ENCODE measurements at places on chromosomes 7 and 10.

GRCh38 chr7:50836646-50837045 is 54.0 kb upstream of the GRB10 start:
- no peak for DNase-seq

GRCh38 chr10:71940752-71941151 is 23.4 kb upstream of the CHST3 start:
- DNase-seq: no peak

DNA sequence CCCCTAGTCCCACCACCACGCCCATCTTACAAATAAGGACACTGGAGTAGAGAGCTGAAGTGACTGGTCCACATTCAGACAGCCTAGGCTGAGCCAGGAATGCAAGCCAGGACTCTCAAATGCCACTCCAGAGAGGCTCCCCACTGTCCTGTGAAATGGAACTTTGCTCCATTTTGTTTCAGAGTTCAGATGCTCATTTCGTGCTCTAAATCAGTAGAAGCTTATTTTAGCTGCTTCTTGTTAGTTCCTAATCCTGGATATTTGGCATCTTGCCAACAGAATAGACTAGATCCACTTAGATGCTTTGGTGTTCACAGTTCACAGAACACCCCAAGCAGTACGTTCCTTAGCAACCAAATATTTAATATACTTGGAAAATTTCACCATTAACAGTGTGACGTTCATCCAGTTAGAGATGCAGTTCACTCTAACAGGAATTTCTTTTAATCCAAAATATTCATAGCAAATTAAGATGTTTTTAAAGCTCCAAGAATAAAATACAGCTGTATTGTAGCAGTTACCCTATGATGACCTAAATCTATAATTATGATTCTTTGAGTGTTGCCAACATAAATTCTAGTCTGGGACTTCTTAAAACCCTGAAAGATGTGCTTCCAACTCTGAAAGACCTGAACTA is 7.3 kb downstream of the MMP21 start:
- no peak for DNase-seq

DNA sequence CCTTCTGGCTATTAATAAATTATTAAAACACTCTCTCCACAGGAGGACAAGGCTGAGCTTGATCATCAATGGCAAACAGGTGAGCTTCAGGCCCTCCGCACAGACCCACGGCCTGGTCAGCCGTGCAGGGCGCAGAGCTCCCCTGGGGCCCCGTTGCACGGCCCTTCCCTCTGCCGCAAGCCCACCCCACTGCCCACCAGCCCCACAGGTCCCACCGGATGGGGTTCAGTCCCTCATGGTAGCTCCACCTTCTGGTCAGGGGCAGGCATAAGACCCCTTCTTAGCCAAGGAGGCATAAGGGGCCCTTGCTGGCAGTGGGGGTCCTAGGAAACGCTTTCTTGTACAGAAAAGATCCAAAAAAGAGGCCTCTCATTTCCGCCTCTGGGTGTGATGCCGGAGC is 84.6 kb downstream of the MAD1L1 start:
- no peak for DNase-seq
